Nephron progenitor cell (in vitro differentiated cells): ENCODE measurements at places on chromosomes 7 and 10.

DNA sequence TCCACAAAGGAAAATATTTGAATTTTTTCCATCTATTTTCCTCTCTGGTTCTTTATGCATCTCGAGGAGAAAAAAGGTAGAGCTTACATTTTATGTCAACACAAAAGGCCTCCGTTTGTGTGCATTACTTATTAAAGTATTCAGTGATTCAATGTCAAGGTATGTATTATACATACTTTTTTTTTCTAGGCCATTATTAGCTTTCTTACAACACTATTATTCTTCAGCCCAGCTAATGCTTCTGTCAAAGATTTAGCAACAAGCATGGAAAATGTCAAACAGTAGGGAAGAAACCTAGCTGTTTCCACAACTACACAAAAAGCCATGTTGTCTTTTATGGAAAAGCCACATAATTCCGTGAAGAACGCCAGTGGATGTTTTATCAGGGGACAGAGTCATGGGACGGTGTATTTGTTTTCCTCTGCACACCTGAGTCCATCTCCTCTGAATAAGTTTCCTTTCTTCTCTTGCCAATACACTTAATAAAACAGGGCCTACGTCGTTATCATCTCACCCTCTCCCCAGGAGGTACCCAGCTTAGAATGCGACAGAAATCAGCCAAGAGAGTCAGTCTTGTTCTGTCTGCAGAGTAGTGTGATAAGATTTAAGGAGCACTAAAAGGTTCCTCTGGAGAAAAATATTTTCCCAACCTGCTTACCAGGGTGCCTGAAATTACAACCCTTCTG is 209.7 kb upstream of the AUTS2 start:
- no peak for DNase-seq

GRCh38 chr10:76301950-76302349 is 870.5 kb downstream of the LRMDA start:
- no peak for DNase-seq

- DNase-seq = no peak
Observed at GRCh38 chr7:137953043-137953664, 48.7 kb downstream of the CREB3L2 start.

- no peak for DNase-seq
Observed at GRCh38 chr7:120964088-120964487, 13.5 kb downstream of the ING3 start.

DNA sequence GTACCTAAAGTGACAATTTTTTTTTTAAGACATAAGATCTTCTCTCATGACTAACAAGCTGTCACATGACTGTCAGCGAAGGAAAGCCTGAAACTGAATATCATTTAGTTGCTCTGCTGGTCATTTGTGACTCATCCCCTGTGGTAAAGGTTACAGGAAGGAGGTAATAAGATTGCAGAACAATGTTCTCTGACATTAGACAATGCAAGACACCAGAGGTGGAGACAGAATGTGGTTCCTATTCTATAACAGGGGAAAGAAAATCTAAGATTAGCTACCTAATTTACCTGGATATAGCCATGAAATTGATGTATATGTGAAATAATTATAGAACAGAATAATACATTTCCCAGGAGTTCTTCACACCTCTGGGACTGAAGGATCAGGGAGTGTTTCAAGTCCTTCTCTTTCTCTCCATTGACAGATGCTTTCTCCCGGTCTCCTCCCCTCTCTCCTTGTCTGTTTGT is 47.7 kb downstream of the LRGUK start:
- no peak for DNase-seq

DNA sequence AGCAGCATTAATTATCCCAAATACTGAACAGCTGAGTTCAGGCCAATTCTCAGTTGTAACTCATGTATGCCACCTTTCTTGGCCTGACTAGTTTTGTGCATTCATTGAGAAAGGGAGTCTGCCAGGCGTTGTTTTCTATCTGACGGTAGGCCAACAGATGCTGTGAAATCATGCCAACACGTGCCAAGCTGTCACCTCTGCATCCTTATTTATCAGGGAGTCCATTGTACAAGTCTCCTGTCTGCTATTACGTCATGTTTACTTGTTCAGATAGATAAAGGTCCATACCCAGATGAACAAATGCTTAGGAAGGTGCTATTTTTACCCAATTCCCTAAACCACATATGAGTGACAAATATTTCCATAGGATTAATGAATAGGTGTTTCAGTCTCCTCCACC is 127.2 kb upstream of the CDK6 start:
- no peak for DNase-seq

DNA sequence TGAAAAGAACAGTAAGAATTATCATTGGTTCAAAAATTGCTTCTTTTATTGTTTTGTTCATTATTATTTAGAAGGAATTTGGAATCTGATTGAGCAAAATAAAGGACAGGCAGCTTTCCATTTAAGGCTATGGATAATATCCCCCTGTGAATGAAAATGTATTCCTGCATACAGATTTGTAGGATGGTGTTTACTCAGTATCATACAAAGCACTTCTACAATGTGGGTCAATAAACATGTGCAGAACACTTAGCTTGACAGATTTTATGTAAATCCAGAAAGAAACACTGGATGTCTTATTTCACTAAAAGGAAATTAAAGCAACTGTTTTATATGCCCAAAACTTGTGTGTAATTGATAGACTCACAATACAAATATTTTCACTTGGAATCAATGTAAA is 189.7 kb downstream of the THSD7A start:
- DNase-seq = no peak

GRCh38 chr10:33704214-33704830 is 369.9 kb upstream of the NRP1 start:
- no peak for DNase-seq

DNA sequence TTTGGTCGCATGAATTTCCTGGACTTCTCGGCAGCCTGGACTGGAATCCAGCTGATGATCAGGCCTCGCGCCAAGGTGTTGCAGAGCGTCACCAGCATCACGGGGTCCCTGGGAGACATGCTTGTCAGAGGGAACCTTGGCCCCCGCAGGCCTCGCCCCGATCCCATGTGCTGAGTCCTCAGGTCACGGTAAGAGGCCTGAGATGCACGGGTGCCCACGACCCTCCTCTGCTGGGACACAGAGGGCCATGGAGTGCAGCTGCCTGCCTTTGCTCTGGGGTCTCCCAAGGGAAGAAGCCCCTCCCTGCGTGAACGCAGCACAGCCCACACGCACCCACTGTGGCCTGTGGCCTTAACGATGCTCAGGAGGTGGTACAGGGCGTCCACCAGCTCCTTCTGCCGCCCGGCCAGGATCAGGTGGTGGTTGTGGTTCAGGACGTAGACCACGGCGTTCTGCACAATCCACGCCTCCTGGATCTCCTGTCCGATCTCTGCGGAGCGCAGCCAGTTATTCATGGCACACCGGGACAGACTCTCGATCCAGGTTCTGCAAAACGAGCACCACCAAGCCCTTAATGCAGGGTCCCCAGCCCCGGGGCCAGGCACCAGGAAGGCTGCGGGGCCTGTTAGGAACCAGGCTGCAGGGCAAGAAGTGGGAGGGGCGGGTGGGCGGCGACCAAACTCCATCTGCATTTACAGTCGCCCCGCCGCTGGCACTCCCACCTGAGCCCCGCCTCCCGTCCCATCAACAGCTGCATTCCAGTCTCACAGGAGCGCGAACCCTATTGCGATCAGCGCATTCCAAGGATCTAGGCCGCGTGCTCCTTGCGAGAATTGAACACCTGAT is 29.4 kb downstream of the CFAP46 start:
- DNase-seq = peak; percentile 69

- DNase-seq = peak; percentile 12
Observed at GRCh38 chr10:99435986-99436638, 5.7 kb upstream of the GOT1 start.

GRCh38 chr7:138776166-138776833 is 21.5 kb upstream of the TMEM213 start:
- no peak for DNase-seq
